Mucosa of gallbladder (tissue), 1 donor: ENCODE measurements at places on chromosomes 2 and 18.
A peak's percentile ranks its signal among the peaks of the same experiment; 100 is the strongest.

- no peak for DNase-seq
Measured at GRCh38 chr2:127103243-127104165, 3.5 kb downstream of the BIN1 start.

DNA sequence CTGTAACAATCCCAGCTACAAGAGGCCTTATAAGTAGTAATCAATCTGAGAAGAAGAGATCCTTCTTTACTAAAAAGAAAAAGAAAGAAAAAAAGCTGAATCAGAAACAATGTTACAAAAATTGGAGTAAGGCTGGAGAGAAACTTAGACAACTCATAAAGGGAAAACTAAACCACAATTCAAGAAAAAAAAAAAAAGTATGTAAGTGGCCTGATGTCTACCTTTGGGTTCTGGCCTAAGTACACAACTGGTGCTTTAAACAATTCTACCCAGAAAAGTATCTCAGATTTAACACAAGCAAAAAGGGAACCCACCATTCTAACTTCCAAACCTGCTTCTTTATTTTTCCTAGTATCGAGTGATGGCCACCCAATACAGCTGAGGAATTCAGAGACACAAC lies 45.3 kb downstream of the ZNF521 start:
- DNase-seq, result no peak

GRCh38 chr2:199455545-199456382 lies 2.0 kb downstream of the SATB2 start:
- no peak for DNase-seq

- peak; percentile 6 for DNase-seq
Measured at GRCh38 chr2:129008055-129008880, 689.6 kb upstream of the HS6ST1 start.
